Hepatic stellate cell (primary cell): ENCODE measurements at places on chromosomes 2 and 18.

DNA sequence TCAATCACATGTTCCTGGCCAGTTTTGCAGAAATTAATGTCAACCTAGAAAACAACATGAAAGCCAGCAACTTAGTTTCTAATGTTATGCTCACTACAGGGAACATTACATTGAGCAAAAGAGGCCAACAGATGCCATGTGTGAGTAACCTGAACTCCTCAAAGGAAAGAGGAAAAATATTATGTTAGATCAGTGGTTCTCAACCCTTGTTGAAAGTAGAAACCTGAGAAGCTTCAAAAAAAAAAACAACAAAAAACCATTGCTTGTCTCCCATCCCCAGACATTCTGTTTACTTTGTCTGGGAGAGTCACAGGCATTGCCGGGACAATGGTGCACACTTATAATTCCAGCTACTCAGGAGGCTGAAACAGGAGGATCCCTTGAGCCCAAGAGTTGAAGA lies 57.7 kb downstream of the METTL4 start:
- no peak for DNase-seq

DNA sequence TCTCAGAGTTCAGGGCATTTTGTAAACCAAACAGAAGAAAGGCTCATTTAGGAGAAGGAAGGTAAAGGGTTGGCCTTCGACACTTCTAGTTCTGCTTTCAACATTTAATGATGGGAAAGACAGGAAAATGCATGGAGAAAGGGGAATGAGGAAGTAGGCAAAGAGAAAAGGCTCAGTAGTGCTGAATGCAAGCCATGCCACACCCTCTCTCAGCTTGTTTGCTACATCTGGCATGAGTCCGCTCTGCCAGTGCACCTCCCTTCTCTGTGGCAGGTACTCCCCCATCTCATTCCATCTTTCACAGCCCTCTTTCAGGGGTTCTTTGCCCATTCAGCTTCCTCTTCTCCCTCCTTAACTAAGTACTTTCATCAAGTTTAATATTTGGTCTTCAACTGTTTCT lies 120.9 kb upstream of the ITGB6 start:
- no peak for DNase-seq

- no peak for DNase-seq
Observed at GRCh38 chr2:69796174-69796573, 33.3 kb upstream of the GMCL1 start.

DNA sequence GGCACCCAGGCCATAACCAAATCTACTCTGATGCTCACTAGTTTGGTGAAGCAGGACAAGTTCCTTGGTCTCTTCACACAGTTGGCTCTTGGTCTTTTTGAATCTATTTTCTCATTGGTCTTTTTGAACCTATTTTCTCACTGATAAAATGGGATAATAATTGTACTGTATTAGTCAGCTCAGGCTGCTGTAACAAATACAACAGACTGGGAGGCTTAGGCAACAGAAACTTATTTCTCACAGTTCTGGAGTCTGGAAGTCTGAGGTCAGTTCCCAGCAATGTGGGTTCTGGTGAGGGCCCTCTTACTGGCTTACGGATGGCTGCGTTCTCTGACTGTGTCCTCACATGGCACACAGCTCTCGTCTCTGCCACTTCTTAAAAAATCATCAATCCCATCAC lies 63.5 kb downstream of the C1D start:
- no peak for DNase-seq

DNA sequence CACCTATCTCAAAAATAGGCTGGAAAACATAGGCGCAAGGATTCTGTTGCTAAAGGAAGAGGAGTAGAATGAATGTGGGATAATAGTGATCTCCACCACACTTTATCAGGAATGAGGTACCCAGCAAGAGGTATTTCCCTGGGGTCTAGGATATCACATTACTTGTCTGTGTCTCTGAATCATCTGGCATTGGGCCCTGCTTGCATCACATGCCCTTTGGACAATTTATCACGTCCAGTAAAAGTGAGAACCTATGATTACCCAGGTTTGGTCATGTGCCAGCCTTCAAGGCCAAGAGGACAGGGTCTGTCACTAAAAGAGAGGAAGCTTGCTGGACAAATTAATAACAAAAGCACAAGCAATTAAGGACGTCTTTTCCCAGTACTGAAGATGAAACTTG lies 11.4 kb upstream of the TRAPPC8 start:
- no peak for DNase-seq

- DNase-seq, result no peak
Observed at GRCh38 chr2:46828491-46829230, 86.9 kb downstream of the MCFD2 start.

DNA sequence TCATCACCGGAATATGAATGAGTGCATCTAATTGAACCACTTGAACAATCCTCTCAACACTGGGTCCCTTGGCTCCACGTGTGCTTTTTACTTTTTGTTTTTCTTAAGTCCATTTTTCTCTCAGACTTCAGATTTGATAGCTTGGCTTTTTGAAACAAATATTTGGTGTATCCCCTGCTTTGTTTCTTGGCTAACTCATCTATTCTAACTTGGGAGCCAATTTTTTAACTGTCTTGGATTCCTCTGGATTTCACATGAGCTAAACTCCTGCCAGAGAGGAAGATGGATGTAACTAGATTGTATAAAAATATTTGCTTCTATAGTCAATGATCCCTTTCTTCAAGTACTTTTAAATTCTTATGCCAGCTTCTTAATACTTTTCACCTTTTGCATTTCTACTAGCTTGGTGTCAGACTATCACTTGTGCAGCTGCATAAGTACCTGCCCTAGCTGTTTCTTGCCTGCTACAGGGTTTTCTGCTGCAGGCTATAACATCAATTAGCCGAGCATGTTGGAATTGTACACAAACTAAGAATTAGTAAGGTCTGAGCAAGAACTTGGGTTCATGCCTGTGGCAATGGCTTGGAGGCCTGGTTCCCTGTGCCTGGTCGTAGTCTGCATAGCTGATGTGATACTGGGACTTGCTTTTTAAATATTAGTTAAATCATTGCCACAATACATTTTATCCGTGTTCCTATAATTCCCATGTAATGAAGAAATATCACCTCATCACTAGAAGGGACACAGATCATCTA lies 281.5 kb downstream of the EN1 start:
- DNase-seq, result no peak
